Activated T-cell treated with anti-CD3 and anti-CD28 coated beads, Interleukin-2, amount 50 U/mL, for 48 hours (primary cell): ENCODE measurements at places on chromosomes 4 and X.

DNA sequence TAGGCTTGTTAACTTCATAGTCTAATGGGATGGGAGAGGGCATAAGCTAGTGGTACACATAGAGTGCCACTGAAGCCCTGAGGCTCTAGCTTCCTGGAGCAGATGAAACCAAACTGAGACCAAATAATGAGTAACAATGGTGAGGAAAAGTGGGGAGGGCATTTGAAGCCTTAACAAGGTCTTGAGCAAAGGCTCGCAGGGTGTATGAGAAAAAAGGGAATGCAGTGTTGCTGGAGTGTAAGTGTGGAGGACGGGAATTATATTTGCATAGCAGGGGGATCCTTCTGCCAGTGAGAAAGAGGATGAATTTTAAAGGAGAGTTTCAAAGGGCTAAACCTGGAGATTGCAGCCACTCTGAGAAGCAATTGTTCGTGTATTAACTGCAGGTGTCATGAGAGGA lies 263.1 kb downstream of the ANK2 start:
- no peak for DNase-seq

DNA sequence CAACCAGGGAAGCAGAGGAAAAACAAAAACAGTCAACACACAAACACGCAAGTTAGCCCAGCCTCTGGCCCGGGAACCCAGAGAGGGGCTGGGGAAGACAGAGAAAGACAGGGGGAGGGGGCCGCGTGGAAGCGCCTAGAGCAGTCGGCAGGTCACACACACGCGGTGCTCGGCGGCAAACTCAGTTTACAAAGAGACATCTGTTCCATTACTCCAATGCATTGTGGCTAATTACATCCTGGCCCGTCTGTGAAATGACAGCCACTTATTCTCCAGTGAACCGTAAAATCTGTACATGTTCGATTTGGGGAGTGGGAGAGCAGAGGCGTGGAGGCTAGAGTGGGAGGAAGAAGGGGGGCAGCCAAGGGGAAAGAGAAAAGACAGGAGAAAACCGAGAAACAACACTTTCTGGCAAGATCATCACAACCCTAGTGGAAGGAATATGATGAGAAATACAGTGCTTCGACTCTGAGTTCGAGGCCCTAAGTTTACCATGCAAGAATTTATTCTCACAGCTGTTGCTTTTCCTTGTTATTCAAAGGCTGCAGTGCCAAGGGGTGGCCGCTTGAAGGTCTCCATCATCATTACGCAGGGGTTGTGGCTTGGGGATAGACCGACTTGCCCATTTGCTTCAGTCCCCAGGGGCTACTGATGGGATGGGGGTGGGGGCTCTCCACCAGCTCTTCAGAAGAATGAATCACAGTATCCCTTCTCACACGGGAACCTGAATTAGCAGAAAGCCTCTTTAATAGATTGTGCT lies 167.7 kb downstream of the MGST2 start:
- no peak for DNase-seq

DNA sequence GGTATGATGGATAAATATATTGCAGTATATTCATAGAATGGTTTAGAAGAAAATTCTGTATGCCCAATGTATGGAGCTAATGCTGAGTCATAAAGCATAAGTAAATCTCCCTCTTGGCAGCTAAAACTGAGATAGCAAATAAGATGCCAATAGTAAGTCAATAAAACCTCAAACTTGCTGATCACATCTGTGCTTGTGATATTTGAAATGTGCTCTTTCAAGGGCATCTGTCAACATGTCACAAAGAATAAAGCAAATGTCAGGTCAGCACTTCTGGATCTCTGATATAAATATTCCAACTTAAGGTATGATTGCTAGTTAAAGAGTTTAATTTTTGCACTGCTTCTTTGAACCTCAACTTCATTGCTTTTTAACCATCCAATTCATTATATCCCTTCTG lies 262.3 kb upstream of the EMCN start:
- DNase-seq: no peak

GRCh38 chr4:6188687-6189305 lies 11.6 kb downstream of the JAKMIP1 start:
- no peak for DNase-seq

- peak; percentile 40 for DNase-seq
Observed at GRCh38 chr4:6910340-6910959, 824 bp downstream of the TBC1D14 start.

DNA sequence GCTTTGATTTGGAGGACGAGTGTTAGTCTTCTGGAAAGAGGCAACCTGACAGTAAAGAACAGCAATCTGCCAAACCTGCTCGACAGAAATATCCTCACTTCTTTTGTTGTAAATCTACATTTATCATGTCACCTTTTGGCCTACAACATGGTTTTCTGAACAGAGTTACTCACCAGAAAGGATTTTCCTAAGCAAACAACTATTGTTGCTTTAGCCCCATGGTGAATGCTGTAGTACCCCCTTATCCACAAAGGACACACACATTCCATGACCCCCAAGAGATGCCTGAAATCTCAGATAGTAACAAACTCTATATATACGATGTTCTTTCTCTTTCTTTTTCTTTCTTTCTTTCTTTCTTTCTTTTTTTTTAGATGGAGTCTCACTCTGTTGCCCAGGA lies 42.7 kb downstream of the TMEM150C start:
- DNase-seq: no peak

DNA sequence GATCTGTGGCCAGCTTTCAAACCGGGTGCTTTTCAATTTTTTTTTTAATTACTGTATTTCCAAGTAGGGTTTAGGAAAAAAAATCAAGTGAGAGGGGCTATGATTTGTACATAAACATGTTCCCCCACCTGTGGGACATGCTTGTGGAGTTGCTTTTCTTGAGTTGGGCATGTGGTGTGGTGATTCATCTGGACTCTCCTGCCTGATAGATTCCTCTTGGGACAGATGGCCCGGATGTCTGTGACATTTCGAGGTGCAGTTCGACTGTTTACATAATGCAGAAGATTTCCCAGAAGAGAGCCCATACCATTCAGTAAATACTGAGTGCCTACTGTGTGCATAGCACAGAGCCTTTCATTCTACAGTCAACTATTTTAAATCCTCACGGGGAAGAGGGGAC lies 49.9 kb downstream of the DOCK11 start:
- DNase-seq: no peak

- DNase-seq: no peak
Observed at GRCh38 chr4:1727117-1728031, 6.1 kb downstream of the TACC3 start.

- DNase-seq: no peak
Observed at GRCh38 chr4:6453688-6453990, 18.8 kb downstream of the PPP2R2C start.

GRCh38 chr4:169439244-169439643 lies 168.5 kb upstream of the SH3RF1 start:
- DNase-seq: no peak

GRCh38 chr4:87856816-87857215 lies 24.0 kb downstream of the MEPE start:
- DNase-seq: no peak

DNA sequence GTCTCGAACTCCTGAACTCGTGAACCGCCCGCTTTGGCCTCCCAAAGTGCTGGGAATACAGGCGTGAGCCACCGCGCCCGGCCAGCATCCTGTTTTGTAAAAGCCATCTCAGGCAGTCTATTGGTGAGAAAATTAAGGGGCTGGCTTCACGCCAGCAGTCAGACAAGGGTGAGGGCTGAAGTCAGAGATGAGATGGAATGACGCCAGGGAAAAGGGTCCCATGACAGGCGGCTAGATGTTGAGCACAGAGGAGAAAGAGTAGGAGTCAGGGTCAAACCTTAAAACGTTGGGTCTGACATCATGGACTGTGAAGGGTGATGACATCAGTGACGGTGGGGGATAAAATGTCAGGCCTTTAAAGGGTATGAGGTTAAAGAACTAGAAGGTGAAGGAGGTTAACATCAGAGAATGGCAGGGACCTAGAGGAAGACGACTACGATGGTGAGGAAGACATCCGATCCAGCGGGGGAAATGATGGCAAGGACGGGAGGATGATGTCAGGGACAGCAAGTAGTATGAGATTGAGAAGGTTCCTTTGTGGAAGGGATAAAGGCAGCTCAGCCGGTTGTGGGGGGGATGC lies 504 bp upstream of the RBM3 start:
- DNase-seq: peak; percentile 41

DNA sequence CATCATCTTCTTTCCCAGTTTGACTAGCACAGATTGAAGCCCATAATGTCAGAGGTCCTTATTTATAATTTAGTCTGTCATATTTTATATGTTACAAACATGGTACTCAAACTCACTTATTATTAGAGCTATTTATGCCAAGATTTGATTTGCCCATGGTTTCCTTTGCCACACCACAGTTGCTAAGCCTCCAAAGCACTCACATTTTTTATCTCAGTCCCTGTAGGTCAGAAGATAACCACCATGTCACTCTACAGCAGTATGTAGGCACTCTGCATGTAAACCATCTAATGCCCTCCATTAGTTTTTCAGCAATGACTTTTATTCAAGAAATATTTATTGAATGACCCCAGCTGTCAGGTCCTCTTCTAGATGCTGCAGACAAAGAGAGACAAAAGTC lies 6.7 kb downstream of the STATH start:
- DNase-seq: no peak

DNA sequence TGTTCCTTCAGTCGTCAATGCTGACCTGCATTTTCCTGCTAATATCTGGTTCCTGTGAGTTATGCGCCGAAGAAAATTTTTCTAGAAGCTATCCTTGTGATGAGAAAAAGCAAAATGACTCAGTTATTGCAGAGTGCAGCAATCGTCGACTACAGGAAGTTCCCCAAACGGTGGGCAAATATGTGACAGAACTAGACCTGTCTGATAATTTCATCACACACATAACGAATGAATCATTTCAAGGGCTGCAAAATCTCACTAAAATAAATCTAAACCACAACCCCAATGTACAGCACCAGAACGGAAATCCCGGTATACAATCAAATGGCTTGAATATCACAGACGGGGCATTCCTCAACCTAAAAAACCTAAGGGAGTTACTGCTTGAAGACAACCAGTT lies 12.6 kb downstream of the TLR8 start:
- no peak for DNase-seq

- no peak for DNase-seq
Observed at GRCh38 chrX:69139516-69139915, 25.7 kb downstream of the PJA1 start.

DNA sequence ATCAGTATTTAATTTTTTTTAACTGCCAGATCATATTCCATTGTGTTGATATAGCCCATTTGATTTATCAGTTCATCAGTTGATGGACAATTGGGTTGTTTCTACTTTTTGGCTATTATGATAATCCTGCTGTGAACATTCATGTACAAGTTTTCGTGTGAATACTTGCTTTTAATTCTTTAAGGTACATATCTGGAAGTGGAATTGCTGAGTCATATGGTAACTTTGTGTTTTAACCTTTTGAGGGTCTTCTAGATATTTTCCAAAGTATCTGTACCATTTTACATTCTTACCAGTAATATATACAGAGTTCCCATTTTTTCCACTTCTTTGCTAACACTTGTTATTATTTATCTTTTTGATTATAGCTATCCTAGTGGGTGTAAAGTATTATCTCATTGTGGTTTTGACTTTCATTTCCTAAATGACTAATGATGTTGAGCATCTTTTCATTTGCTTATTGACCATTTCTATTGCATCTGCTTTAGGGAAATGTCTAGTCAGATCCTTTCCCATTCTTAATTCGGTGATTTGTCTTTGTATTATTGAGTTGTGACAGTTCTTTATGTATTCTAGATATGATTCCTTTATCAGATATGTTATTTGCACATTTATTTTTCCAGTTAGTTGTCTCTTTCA lies 75.2 kb upstream of the NUDT6 start:
- DNase-seq: no peak

GRCh38 chr4:6111354-6111960 lies 88.9 kb downstream of the JAKMIP1 start:
- no peak for DNase-seq

- no peak for DNase-seq
Observed at GRCh38 chrX:117982694-117983392, 133.8 kb downstream of the KLHL13 start.

DNA sequence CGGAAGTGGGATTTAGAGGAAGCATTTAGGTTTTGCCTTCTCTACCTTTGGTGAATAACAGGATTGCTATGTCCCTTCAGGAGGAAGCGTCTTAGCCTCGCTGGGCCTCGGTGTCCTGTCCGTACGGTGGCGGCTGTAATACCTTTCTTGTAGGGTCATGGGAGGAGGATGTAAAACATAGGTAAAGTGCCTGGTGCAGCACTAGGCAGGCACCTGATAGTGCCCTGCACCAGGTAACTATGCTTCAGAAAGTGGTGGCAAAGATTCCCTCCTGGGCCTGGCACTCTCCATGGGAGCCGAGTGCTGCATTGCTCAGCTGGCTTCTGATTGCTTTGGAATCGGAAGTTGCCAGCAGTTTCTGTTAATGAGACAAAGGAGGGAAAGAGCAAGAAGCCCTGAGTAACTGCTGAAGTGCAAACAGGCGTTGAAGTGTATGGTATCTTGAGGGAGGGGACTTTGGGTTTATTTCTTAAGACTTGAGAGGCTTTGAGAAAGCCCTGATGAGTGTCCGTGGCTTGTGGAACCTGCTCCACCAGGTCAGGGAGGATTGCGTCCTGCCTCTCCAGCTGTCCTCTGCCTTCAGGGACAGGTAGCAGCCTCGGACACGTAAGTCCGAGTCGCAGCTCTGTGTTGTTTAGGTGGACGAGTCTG lies 45.8 kb downstream of the TBC1D14 start:
- DNase-seq: no peak

GRCh38 chr4:142532054-142532453 lies 314.0 kb downstream of the INPP4B start:
- no peak for DNase-seq

GRCh38 chrX:54808109-54808604 lies 612 bp downstream of the MAGED2 start:
- DNase-seq: peak; percentile 53

DNA sequence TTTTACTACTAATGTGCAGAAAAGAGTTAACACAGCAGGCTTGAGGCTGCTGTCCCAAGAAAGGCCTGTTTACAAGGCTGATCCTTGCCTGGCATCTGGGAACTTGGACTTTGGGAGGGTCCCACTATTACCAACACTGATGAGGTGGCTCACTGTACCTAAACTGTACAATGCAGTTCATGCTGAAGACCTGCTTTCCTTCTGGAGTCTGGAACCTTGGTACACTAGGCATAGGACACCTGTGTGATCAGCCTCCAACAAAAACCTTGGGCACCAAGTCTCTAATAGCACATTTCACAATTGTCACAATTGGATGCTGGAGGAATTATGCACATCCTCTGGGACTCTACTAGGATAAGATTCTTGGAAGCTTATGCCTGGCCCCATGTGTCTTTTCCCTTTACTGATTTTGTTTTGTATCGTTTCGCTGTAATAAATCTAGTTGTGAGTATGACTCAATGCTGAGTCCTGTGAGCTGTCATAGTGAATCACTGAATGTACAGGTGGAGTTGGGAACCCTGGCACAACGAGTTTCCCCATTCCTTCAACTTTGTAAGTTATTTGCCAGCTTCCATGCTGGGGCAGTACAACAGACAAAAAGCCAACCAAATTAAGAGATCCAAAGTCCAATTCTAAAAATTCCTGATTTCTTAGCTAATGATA lies 45.9 kb downstream of the TEC start:
- no peak for DNase-seq
